ENCODE measurements at places on chromosomes 7 and 10. TPM values are rescaled to one million over a fixed set of nuclear protein-coding genes. Genes with fewer than 3 reads are reported as not detected.

- no peaks in the 10 kb centered on the region for H3K36me3 ChIP-seq
- no peak overlapping the region for H3K4me3 ChIP-seq
- no peaks in the 10 kb centered on the region for H3K4me1 ChIP-seq
- no peaks in the 10 kb centered on the region for H3K27me3 ChIP-seq
- H3K27ac ChIP-seq = no peak overlapping the region
Measured at GRCh38 chr7:79622781-79623180, 169.3 kb upstream of the MAGI2 start.

- peak overlapping the region; percentile 8 for H3K27ac ChIP-seq
- peak; percentile 46 for DNase-seq
- no peaks in the 10 kb centered on the region for H3K27me3 ChIP-seq
- H3K4me3 ChIP-seq = peak overlapping the region; percentile 23
Measured at GRCh38 chr10:4241724-4242345, 456.8 kb upstream of the KLF6 start.

DNA sequence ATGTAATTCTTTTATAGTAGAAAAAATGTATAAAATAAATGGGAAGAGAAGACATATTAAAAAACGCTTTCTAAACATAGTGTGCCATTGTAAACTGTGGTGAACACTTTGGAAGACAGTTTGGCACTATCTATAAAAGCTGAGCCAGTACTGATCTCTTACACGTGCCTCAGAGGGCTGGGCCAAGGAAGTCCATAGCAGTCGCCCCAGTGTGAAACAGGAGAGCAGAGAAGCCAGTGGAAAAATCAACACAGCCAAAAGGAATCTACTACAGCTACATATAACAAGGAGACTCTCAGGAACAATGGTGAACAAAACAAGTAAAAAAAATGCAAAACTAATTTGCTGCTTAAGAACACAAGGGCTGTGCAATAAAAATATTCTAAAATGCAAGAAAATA, 20.6 kb downstream of the SEPHS1 start:
- no peak overlapping the region for H3K27ac ChIP-seq
- no peaks in the 10 kb centered on the region for H3K27me3 ChIP-seq
- DNase-seq = no peak
- H3K4me3 ChIP-seq = no peak overlapping the region

GRCh38 chr10:121928528-121928884, 675 bp upstream of the ATE1 start:
- no peaks in the 10 kb centered on the region for H3K36me3 ChIP-seq
- peaks cover 37% of the 10 kb centered on the region for H3K4me1 ChIP-seq
- peak overlapping the region; percentile 99 for H3K27ac ChIP-seq
- no peak for DNase-seq
- H3K27me3 ChIP-seq = no peaks in the 10 kb centered on the region

DNA sequence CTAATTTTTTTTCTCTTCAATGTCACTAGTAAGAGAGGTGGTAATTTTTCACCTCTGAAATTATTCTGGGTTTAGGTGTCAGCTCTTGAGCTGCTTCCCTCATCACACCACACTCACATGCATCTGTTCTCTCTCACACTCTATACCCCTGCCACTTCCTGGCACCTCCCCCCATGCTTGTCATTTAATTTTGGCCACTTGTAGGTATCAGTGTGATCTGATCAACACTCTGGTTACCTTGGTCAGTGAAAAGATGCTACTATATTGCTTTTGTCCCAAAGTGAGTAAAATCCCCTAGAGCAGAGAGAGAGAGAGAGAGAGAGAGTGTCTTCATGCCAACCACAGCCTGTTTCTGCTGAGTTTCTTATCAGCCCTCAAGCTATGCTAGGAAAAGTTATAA, 42.5 kb downstream of the STK17A start:
- no peaks in the 10 kb centered on the region for H3K27me3 ChIP-seq
- no peak for DNase-seq
- no peak overlapping the region for H3K4me3 ChIP-seq
- H3K4me1 ChIP-seq = peaks cover 8% of the 10 kb centered on the region

DNA sequence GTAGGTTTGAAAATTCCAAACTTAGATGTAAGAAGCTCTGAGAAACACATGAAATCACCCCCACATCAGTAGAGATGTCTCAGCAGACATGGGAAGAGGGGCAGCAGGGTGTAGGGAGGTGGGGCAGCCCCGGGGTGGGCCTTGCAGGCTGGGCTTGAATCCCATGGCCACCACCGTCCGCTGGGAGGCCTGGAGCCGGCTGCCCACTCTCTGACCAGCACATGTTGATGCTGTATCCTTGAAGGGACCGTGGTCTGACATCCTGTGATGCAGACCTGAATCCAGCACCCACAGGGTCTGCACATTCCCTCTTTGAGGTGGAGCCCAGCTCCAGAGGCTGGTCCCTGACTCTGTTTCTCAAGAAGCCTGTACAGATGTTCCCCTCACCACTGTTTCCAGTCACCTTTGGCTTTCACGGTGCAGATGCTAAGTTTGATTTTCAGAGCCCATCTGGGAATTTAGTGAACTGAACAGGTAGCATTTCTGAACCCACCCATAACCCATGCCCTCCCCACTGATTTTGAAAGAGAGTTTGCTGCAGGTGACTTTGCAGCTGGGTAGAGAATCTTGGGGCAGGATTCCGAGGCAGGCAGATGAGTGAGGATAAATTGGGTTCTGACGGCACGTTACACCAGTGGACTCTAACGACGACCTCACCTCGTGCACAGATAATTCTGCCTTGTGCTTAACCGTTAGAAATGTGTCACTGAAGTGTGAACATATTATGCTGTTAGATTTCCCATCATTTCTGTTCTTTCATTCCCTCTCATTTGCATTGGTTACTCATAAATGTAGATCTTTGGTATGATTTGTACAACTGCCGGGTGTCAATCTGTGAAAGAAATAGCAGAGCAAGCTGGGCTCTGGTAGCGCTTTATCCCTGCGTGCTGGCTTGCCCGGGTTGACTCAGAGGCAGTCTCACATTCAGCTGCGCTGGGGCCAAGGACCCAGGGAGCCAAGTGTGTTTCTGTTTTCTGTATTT, 45.7 kb downstream of the IKZF1 start:
- no peaks in the 10 kb centered on the region for H3K36me3 ChIP-seq
- H3K27me3 ChIP-seq = no peaks in the 10 kb centered on the region
- H3K4me3 ChIP-seq = no peak overlapping the region
- DNase-seq = no peak
- no peaks in the 10 kb centered on the region for H3K4me1 ChIP-seq

DNA sequence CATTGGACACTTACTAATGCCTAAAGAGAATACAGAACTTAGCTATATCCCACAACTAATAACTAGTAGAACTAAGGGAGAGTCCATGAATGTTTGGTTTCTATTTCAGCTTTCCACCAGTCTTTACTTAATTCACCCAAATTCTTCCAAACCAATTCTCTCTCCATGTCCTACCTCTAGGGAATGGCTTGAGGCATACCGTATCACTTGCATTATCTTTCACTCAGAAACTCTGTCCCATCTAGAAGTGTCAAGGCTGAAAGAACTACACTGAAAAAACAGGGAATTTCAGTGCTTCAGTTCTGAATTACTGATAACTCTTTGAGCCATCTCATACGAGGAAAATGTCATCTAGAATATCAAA, 758 bp downstream of the TMEM168 start:
- H3K27me3 ChIP-seq = no peaks in the 10 kb centered on the region
- peak overlapping the region; percentile 79 for H3K4me3 ChIP-seq
- peak overlapping the region; percentile 89 for H3K27ac ChIP-seq

DNA sequence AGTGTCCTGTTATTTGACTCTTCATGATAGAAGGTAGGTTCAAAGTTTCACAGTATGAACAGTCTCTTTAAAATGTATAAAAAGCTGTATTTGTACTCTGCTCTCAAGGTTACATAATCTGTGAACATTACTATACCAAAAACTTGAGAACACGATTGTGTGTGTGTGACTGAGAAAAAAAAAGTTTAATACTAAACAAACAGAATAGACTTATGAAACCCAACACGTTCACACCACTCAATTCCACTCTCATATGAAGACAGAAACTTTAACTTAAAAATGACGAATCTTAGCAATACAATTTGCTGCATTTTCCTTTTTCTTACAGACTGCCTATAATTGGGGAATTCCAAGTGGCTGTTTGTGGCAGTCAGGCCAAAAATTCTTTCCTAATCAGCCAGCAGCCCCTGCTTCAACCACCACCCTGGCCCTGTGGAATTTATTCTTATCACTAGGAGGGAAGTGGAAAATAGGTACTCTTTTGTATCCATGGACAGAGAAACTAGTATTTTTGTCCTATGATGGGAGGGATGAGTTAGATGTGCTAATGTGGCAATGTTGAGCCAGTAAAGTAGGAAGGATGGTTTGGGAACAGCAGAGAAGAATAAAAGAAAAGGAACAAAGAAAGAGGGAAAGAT, 42.8 kb downstream of the MINDY3 start:
- H3K36me3 ChIP-seq = no peaks in the 10 kb centered on the region
- no peak for DNase-seq
- no peaks in the 10 kb centered on the region for H3K27me3 ChIP-seq
- H3K4me3 ChIP-seq = no peak overlapping the region
- H3K27ac ChIP-seq = no peak overlapping the region

DNA sequence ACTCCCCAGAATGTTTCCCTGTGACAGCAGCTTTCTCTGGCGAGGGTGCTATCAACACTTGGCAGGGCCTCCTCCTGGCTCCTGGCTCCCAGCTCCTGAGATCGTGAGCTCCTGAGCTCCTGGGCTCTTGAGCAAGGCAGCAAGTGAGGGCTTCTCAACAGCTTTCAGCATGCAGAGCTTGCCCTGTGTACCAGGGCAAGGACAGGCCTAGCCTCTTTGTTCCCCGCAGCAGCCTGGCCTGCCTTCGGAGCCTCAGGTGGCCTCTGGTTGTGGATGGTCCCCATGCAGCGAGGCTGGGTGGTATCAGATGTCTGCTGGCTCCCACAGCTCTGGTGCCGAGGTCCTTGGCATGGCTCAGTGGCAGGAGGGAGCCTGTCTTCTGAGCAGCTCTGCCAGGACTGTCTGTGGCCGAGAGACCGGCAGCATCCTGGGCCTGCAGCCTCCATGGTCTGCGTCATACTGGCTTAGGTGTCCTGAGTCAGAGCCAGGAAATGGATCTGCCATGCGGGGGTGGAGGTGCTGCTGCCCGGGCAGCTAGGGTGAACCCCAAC, 44.2 kb downstream of the ZMIZ1 start:
- peak overlapping the region; percentile 75 for H3K27ac ChIP-seq
- H3K27me3 ChIP-seq = no peaks in the 10 kb centered on the region
- peaks cover 35% of the 10 kb centered on the region for H3K4me1 ChIP-seq
- H3K36me3 ChIP-seq = no peaks in the 10 kb centered on the region
- no peak overlapping the region for H3K4me3 ChIP-seq
- DNase-seq = no peak

SUV39H2 gene
- 3.0 TPM for total RNA-seq

CACNA2D1 gene
- total RNA-seq = 22.0 TPM

PPP1R3C gene
- total RNA-seq = 8.7 TPM

GFRA1 gene
- total RNA-seq = 64.0 TPM

All from tibial nerve (tissue), 4 donors.